ENCODE measurements at places on chromosomes 6 and 20. TPM values are rescaled to one million over a fixed set of nuclear protein-coding genes. Genes with fewer than 3 reads are reported as not detected.

RSPH3 gene
- 4.4 TPM for total RNA-seq

B3GAT2 gene
- total RNA-seq, result 0.06 TPM

SIRPA gene
- total RNA-seq, result 20.8 TPM

GDAP1L1 gene
- total RNA-seq, result not detected

PROKR2 gene
- not detected for total RNA-seq

OR2J3 gene
- not detected for total RNA-seq

NKX2-2 gene
- total RNA-seq, result not detected

LIN28B gene
- total RNA-seq, result 1.4 TPM

EPB41L1 gene
- 81.3 TPM for total RNA-seq

CNKSR3 gene
- total RNA-seq, result 10.7 TPM

RFX6 gene
- not detected for total RNA-seq

ITCH gene
- total RNA-seq, result 32.2 TPM

IL17A gene
- not detected for total RNA-seq

BMP2 gene
- total RNA-seq, result 0.30 TPM

NHLRC1 gene
- 1.3 TPM for total RNA-seq

FHL5 gene
- total RNA-seq, result not detected

Data from A549 treated with Hydrocortisone at 1 μM for 4 hours (cell line).